ENCODE measurements at places on chromosomes 13 and 19.

DNA sequence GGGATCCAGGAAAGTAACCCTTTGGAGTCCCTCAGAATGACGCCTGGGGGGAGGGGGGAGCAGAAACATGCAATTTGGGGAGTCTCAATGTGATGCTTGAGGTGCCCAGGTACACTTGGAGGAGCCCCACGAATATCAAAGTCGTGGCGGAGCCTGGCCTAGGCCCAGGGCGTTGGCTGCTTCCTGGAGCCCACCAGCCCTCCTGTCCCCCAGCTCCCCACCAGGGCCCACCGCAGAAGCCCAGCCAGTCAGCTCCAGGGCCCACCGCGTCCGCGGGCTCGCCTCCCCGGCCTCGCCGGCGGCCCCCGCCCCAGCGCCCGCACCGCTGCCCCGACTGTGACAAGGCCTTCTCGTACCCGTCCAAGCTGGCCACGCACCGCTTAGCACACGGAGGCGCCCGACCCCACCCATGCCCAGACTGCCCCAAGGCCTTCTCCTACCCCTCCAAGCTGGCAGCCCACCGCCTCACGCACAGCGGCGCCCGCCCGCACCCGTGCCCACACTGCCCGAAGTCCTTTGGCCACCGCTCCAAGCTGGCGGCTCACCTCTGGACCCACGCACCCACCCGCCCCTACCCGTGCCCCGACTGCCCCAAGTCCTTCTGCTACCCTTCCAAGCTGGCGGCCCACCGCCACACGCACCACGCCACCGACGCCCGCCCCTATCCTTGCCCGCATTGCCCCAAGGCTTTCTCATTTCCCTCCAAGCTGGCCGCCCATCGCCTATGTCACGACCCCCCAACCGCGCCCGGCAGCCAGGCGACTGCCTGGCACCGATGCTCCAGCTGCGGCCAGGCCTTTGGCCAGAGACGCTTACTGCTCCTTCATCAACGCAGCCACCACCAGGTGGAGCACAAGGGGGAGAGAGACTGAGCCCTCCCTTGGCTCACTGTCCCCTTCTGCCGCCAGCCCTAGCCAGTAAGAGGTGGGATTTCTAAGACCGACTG, 2.1 kb downstream of the ZNF575 start:
- DNase-seq, result peak; percentile 68

DNA sequence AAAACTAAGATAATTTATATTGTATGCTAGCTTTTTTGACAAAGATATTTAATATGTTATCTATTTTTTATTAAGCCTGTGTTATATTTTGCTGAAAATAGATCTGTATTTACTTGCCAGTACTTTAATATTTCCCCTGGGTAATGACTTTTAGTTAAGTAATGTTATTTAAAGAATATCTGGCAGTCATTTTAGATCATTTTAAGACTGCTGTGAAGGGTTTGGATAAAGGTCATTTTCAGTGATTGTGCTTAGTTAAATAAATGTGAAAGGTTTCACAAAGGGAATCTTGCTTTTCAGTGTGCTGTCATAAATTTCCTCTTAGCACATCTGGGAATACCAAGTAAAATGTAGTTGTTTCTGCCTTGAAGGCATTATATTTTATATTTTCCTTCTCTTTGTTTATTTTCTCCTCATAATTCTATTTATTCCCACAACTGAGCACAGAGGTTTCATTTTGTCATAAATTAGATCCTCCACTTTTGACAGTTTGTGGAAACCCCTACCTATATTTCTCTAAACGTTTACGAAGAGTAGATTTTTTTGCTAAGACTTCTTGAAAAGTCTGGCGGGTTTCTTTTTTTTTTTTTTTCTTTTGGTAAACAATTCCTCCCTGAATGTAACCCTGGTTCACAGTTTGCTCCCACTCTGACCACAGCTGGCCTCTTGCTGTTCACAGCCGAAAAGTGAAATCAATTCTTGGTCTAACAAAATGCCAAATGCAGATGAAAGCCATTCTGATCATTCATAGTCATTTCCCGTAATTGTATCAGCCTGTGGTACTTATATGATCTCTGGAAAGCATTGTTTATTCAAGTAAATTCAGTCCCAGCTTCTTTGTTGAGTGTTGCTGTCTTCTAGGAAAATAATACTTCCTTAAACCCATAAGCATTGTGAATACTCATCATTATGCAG, 87.8 kb downstream of the MAB21L1 start:
- DNase-seq, result no peak

DNA sequence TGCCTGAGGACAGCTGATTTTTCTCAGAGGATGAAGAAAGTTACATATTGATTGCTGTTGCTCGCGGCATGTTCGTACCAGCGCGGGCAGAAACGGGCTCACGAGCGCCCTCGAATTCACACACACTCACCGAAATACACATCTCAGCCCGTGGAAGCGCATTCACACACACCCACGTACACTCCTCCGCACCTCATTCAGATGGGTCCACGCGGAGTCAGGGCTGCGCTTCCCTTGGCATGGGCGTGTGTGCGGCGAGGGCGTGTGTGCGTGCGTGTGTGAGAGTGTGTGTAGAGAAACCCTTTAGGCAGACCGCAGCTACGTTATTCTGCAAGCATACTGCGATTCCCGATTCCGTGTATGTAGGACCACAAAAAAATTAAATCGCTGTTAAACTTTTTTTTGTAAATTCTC, 2.1 kb upstream of the PCDH17 start:
- peak; percentile 72 for DNase-seq

DNA sequence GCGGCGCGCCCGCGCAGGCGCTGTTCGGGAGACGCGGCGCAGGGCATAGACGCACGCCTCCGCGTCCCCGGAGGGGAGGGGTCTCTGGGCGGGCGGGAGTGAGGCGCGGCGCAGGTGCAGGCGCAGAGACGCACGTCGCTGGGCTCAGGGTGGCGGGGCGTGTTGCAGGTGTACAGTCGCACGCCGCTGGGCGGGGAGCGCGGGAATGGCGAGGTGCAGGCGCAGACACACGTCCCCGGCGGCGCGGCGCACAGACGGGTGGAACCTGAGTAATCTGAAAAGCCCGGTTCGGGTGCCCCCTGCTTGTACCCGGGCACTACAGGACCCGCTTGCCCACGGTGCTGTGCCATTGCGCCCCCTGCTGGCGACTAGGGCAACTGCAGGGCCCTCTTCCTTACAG, 44.7 kb downstream of the PLPP2 start:
- DNase-seq, result no peak

DNA sequence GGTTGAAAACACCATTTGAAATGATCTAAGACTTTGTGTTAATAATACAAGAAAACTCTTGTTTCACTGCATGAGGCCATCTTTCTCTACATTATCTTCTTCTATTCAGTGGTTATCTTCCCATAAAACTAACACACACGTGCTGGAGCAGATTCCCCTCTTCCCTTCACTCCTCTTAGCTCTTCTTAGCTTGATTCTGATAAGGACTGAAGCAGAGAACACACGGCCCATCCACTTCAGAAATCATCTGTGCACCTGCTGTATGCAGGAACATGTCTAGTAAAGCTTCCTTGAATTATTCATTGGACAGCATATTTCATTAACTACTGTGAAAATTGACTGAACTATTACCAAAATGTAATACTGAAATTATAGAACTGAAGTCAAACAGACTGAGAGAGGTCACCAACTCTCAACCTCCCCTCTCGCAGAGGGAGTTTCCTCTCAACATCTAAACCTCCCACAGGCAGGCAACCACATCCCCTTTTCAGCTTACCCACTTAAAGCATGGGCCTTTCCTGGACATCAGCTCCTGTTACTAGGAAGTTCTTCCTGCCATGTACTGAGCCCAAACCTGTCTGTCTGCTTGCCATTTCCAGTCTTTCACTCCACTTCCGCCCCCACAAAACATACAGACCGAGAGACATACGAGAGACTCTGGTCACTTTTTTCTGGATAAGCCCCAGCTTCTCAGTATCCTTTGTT, 113.9 kb downstream of the CRYL1 start:
- no peak for DNase-seq

GRCh38 chr19:54694648-54695047, 29.6 kb upstream of the KIR3DL3 start:
- no peak for DNase-seq

- DNase-seq, result no peak
Observed at GRCh38 chr19:58196901-58197616, 14.2 kb downstream of the ZNF274 start.

DNA sequence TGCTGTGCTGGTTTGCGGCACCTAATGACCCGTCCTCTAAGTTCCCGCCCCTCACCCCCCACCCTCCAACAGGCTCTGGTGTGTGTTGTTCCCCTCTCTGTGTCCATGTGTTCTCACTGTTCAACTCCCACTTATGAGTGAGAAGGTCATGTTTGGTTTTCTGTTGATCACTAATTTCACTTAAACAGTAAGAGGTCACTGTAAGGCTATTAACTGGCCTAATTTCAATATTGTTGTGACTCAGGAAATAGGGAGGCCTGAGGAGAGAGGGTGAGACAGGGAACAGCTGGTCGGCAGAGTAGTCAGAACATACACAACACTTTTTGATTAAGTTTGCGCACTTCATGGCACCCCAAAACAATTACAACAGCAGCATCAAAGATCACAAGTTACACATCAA, 15.6 kb downstream of the TUBGCP3 start:
- DNase-seq, result no peak

DNA sequence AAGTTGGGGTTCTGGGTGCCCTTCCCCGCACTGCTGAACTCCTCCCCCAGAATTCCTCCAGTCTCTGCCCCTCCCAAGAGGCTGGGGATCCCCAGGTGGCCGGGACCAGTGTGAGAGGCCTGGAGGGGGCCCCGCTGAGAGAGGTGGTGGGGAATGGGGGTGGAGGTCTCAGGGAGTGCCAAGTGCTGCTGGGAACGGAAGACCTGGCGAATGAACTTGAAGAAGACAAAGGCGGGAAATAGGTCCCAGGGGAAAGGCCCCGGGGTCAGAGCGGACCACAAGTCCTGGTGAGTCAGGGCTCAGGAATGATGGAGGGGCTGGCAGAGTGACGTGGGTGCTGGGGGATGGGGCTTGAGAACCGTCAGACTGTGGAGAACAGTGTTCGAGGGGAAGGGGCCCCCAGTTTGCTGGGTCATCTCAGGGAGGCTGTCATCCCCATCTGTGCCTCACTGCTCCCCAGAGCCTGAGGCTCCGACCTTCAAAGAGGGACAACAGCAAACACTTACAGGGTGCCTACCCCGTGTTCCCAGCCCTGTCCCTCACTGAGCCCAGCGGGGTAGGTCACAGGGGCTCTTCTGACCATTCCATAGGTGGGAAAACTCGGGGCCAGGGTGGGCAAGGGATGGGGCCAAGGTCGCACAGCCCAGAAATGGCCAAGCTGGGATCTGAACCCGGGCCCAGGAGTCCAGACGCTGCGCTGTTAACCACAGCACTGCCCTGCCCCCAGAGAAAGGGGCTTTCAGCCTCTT, 16.0 kb upstream of the SEMA6B start:
- DNase-seq, result no peak

- DNase-seq, result no peak
Observed at GRCh38 chr13:110183910-110184309, 123.0 kb downstream of the COL4A1 start.

- DNase-seq, result no peak
Observed at GRCh38 chr13:31038834-31039552, 106.5 kb downstream of the TEX26 start.

- no peak for DNase-seq
Observed at GRCh38 chr19:30694156-30694755, 322.1 kb downstream of the ZNF536 start.

- no peak for DNase-seq
Observed at GRCh38 chr13:114134111-114134943, 1.9 kb upstream of the RASA3 start.

GRCh38 chr13:50866817-50867636, 23.5 kb upstream of the DLEU7 start:
- no peak for DNase-seq

GRCh38 chr19:48206397-48207093, 36.1 kb downstream of the ZSWIM9 start:
- DNase-seq, result no peak

- no peak for DNase-seq
Observed at GRCh38 chr13:51626749-51627148, 42.5 kb downstream of the WDFY2 start.

GRCh38 chr19:35206379-35206778, 22.2 kb downstream of the FAM187B start:
- peak; percentile 48 for DNase-seq

DNA sequence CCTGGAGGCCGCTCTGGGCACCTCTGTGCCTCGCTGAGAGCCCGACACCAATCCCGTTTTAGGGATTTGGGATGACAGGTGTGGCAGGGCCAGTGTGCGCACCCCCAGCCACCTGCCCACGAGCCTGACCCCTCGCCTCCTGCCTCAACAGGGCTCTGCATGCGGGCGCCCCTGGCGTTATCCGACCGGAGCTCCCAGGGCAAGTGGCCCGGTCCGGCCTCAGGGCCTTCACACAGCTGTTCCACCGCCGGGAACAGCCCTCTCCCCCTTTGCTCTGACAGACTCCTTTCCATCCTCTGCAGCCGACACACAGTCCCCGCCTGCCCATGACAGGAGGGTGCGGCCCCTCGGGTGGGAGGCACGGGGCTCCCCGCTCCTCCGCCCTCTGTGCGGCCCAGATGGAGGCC, 7.1 kb upstream of the WDR18 start:
- DNase-seq, result no peak

GRCh38 chr13:62879071-62879470, 1463.4 kb upstream of the PCDH20 start:
- DNase-seq, result no peak

DNA sequence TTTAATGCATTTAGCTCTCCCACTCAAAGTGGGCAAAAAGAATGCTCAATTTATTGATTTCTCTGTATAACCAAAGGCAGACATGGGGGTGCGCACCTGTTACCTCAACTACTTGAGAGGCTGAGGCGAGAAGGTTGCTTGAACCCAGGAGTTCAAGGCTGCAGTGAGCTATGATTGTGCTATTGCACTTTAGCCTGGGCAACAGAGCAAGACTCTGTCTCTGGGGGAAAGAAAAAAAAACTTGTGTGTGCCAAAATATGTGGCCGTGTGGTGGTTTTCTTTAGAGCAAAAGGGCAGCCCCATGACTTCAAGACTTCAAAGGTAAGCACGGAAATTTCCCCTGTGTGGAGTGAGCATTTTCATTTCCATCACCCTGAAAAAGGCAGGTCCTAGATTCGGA, 81.9 kb downstream of the IPO5 start:
- DNase-seq, result no peak

- no peak for DNase-seq
Observed at GRCh38 chr19:31339411-31339810, 9.8 kb downstream of the TSHZ3 start.

DNA sequence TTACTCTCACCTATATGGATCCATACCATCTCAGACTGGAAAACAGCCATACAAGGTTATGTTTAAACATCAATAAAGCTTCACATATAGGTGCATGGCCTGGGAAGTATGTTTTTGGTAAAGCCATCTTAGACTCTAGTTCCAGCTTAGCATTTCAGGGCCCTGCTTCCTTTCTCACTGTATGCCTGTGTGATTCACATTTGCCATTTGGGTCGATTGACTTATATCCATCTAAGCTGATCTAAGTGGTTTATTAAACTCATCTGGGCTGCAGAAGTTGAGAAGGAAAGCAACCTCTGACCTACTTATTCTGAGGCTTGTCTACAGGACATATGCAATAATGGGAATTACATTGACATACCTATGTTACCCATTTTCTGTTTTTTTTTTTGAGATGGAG, 33.5 kb downstream of the ZNF506 start:
- DNase-seq, result no peak

- peak; percentile 44 for DNase-seq
Observed at GRCh38 chr13:59680429-59681024, 483.2 kb downstream of the DIAPH3 start.

GRCh38 chr19:46493236-46494145, 2.2 kb downstream of the PNMA8B start:
- peak; percentile 78 for DNase-seq

GRCh38 chr19:35937345-35938281, 1.4 kb downstream of the LRFN3 start:
- no peak for DNase-seq
